ENCODE measurements at places on chromosomes 11 and 22. TPM values are rescaled to one million over a fixed set of nuclear protein-coding genes. Genes with fewer than 3 reads are reported as not detected.

DNA sequence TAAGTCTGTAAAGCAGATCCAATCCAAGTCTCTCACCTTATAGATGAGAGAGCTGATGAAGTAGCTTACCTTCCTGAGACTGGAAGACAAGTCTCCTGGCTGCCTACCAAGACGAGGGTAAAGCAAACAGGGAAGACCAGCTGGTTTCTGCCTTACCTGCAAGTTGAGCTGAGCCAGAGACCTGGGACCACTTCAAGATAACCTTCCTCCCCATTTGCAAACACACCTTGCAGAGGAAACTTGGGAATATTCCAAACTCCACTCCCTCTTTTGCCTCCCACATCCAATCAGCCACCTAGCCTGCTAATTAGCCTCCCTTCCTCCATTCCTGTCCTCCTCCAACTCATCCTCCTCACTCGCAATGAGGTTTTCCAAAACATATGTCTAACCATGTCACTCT is 23.4 kb upstream of the ROBO3 start:
- peaks cover 12% of the 10 kb centered on the region for H3K4me1 ChIP-seq
- H3K4me3 ChIP-seq = no peak overlapping the region
- H3K27me3 ChIP-seq = peaks cover 76% of the 10 kb centered on the region
- H3K36me3 ChIP-seq = no peaks in the 10 kb centered on the region
- no peak overlapping the region for H3K27ac ChIP-seq

- peak overlapping the region; percentile 2 for H3K27ac ChIP-seq
- H3K4me3 ChIP-seq = no peak overlapping the region
These were observed 77.2 kb upstream of the FTH1 start for GRCh38 chr11:62044639-62045121.

DNA sequence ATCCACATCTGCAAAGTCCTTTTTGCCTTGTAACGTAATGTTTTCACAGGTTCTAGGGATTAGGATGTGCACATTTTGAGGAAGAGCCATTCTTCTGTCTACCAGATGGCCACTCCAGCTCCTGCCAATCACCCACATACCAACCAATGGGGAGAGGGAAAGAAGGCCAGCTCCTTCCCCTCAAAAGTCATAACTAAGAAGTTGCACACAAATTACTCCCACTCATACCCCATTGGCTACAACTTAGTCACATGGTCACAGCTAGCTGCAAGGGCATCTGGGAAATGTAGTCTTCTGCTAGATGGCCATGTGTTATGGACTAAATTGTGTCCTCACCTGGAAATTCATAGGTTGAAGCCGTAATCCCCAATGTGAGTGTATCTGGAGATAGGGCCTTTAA is 15.4 kb upstream of the MYOD1 start:
- H3K27me3 ChIP-seq = no peaks in the 10 kb centered on the region
- H3K4me3 ChIP-seq = no peak overlapping the region
- H3K27ac ChIP-seq = no peak overlapping the region
- no peaks in the 10 kb centered on the region for H3K4me1 ChIP-seq
- no peak for DNase-seq
- H3K36me3 ChIP-seq = no peaks in the 10 kb centered on the region

The ZNF74 gene
- total RNA-seq = 4.9 TPM

The CEP126 gene
- 1.4 TPM for total RNA-seq

DNA sequence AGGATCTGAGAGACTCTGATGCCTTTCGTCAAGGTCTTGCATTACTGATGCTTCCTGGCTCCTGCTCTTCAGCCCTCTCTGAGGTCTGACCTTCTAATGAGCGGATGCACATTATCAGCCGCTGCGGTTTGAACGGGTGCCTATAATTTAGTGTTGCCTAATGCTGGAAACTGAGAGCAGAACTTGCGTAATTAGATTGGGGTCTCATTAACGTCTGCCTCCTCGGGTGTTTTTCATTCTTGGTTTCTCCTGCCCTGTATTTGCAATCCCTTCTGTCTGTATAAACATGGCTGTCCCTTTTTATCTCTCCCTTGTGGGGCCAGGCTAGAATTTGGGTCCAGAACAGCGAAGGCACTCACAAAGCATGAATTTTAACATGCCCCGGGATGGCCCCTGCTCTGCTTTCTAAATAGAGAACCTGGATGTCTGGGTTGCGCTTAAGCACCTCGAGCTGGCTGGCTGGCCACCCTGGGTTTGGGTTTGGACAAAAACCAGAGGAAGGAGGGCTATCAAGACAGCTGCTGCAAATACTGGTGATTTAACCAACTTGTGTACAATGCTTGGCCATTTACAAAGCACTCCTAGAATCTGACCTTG is 118.6 kb downstream of the TIMP3 start:
- DNase-seq = no peak
- H3K36me3 ChIP-seq = no peaks in the 10 kb centered on the region
- peaks cover 2% of the 10 kb centered on the region for H3K27me3 ChIP-seq
- H3K4me3 ChIP-seq = no peak overlapping the region
